ENCODE measurements at places on chromosomes 12 and 14.

GRCh38 chr14:50594577-50595316 is 34.8 kb downstream of the ATL1 start:
- no peak for DNase-seq

GRCh38 chr12:80018119-80018518 is 81.2 kb upstream of the OTOGL start:
- no peak for DNase-seq

- peak; percentile 69 for DNase-seq
Observed at GRCh38 chr12:4091016-4091743, 182.4 kb upstream of the CCND2 start.

GRCh38 chr12:84825149-84825548 is 87.5 kb downstream of the SLC6A15 start:
- DNase-seq = no peak

DNA sequence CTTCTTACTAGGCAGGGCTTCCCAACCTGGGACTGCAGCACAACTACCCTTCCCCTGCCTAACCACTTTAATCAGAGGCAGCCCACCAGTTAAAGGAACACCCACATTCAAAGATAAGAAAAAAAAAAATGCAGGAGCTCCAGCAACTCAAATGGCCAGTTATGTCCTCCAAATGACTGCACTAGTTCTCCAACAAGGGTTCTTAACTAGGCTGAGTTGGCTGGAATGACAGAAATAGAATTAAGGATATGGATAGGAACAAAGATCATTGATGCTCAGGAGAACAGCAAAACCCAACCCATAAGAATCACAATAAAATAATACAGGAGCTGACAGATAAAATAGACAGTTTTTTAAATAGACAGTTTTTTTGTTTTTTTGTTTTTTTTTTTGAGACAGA is 154.2 kb downstream of the PLCZ1 start:
- DNase-seq = no peak

DNA sequence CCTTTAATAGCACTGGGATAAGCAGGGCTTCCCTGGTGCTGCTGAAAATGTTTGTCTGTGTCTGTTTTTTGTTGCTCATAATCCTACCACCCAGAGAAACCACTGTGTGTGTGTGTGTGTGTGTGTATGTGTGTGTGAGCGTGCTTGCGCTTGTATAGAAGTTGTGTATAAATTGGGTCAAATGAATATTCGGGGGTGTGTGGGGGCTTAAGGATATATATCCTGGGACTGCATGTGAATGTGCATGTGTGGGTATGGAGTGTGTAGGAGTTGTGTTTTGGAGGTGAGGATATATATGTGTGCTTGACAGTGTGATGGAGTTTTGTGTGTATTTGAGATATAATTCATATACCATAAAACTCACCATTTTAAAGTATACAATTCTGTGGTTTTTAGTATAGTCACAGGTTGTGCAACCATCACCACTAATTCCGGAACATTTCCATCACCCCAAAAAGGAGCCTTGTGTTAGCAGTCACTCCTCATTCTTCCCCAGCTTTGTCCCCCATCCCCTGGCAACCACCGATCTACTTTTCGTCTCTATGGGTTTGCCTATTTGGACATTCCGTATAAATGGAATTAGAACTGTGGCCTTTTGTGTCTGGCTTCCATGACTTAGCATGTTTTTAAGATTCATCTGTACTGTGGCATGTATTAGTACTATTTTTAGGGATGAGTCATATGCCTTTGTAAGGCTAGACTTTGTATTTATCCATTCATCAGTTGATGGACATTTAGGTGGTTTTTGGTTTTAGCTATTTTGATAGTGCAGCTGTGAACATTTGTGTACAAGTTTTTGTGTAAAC is 25.6 kb downstream of the TCTN1 start:
- no peak for DNase-seq

DNA sequence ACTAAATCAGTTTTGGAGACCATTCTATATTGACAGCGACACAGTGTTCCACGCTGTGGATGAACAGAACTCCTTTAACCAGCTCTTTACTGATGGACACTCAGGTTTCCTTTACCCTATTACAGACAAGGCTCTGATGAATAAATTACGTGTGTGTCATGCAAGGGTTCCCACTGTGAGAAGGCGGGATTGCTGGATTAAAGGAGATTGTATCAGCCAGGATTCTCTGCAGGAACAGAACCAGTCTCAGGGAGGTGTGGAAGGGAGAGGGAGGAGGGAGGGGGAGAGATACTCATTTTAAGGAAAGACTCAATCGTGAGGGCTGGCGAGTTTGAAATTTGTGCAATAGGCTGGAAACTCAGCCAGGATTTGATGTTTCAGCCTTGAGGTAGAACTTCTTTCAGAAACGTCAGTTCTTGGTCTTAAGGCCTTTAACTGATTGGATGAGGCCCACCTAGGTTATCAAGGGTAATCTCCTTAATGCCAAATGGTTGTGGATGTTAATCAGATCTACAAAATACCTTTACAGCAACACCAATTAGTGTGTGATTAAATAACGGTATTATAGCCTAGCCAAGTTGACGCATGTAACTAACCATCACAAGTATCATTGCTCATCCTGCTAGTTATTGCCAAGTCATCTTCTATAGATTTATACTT is 104.0 kb downstream of the GCH1 start:
- DNase-seq = no peak

Measured in Kasumi-1 (cell line).